Glutamatergic neuron (in vitro differentiated cells): ENCODE measurements at places on chromosomes 5 and 9. TPM values are rescaled to one million over a fixed set of nuclear protein-coding genes. Genes with fewer than 3 reads are reported as not detected.

DNA sequence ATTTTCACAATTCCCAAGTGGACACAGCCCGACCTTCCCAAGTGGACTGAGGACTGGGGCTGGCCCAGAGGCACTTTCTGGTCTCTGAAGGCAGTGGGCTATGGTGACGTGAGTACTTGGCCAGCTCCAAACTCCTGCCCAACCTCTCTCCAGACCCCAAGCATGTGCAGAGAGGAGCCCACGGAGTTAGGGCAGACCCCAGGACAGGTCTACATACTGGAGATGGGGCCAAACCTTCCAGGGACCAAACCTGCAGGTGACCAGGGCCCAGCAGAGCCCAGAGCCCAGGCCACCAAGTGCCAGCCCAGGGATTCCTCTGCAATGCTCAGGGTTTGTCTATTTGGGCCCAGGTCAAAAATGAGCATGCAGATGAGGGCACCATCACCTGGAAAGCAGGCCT, 15.3 kb downstream of the BRD3 start:
- no peak for DNase-seq

DNA sequence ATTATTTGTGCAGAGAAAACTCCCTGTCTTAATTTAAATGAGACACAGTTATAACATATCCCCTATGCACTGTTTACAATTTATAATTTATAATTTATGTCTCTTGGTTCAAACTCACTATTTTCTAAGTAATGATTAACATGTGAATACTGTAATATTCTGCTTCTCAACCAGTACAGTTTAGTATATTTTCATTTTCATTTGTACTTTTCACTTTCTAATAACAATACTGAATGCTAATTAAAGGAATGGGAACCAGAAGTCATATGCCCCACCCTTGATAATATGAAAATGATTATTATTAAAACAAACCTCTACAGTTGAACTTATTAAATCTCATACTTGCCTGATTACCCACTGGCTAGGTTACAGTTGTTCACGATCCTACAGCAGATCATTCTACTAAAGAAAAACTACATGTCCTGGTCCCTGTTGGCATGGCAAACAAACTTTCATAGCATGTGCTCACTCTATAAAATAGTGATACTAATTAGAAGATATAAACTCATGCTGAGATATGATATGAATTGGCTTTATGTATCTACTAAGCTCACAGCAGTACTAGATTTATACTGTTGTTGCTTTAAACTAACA, 66.4 kb downstream of the POU5F2 start:
- no peak for DNase-seq

Gene IL11RA
- 28.8 TPM for total RNA-seq

Gene SLC36A2
- not detected for total RNA-seq

DNA sequence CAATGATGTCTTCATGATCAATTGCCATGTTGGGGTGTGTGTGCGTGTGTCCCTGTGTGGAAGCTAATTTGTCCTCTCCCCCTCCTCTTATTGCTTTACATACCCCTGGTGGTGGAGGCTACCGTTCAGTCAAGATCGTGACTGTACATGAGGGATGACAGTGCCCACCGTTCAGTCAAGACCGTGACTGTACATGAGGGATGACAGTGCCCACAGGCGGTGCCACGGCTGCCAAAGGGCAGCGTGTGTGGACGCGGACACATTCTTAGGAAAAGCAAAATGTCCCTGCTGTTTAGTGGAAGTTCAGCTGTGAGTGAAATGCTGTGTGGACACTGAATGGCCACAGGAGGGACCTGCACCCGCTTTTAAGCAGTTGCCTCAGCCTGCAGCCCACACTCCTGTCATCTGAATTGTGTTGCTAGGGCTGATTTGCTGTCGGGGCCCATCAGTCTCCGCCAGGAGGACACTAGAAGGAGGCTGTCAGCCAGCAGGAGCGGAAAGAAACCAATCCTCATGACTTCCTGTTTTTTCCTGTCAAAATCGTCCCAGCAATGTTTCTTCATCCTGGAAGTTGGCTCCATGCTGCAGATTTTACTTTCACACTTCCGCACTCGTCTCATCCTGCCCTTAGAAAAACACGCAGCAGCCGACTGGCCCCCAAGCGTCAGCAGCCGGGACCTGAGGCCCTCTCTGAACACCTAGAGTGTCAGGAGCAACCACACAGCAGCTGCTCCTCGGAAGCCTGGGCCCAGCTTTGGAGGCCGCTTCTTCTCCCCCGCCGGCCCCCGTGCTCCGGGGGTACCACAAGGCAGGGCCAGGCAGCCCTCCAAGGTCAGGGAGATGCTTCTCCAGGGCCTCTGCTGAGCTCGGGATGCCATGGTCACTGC, 9.1 kb downstream of the OR2V1 start:
- DNase-seq = no peak

DNA sequence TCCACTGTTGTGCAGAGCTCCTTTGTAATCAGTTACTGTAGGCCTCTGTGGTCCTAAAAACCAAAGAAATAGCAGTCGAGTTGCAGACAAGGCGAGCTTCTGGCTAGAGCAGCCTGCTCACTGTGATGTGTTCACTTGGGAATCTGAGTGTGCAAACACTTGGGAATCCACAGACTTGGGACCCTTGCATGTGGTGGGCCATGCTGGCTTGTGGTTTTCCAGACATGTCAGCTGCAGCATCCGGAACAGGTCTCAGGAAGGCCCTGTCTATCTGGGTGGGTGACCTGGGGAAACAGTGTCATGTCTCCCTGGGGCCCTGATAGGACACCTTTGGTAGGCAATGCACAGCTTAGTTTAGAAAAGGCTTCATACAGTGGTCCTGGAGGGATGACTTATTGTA, 66.4 kb downstream of the WWC1 start:
- no peak for DNase-seq

DNA sequence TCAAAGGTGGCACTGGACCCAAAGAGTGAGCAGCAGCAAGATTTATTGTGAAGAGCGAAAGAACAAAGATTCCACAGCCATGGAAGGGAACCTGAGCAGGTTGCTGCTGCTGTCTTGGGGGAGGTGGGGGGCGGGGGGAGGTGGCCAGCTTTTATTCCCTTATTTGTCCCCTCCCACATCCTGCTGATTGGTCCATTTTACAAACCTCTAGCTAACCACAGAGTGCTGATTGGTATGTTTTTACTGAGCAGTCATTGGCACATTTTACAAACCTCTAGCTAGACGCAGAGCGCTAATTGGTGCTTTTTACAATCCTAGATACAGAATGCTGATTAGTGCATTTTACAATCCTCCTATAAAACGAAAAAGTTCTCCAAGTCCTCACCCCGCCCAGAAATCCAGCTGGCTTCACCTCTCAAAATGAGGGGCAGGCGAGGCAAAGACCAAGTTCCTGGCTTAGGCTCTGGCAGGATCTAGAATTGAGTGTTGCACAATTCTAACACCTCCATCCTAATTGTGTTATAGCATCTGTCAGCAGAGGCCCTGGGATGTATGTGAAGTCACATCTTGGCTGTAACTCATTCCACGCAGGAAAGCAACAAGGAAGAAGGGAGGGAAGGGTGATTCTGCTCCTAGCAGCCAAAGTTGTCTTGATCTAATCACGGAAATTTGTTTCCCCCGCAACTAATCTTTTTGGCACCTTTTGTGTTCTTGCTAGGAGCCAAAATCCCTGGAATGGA, 34.3 kb downstream of the ROR2 start:
- no peak for DNase-seq
